ENCODE measurements at places on chromosomes 11 and 22.

DNA sequence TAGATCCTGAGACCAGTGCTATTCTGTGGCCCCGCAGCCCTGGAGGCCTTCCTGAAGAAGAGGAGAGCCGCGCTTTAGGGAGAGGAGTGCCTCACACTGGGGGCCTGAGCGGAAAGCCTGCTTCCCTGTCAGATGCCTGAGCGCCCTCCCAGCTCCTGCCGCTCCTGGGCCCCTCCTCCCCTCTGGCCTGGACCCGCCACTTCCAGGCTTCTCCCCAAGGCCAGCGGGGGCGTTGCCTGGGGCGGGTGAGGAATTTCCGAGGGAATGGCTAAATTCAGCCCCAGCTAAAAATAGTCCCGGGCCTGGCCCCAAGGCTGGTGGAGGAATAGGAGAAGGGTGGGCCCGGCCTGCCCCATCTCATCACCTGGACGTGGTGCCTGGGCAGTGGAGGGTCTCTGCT lies 15.4 kb downstream of the ARHGEF17 start:
- no peak for DNase-seq

DNA sequence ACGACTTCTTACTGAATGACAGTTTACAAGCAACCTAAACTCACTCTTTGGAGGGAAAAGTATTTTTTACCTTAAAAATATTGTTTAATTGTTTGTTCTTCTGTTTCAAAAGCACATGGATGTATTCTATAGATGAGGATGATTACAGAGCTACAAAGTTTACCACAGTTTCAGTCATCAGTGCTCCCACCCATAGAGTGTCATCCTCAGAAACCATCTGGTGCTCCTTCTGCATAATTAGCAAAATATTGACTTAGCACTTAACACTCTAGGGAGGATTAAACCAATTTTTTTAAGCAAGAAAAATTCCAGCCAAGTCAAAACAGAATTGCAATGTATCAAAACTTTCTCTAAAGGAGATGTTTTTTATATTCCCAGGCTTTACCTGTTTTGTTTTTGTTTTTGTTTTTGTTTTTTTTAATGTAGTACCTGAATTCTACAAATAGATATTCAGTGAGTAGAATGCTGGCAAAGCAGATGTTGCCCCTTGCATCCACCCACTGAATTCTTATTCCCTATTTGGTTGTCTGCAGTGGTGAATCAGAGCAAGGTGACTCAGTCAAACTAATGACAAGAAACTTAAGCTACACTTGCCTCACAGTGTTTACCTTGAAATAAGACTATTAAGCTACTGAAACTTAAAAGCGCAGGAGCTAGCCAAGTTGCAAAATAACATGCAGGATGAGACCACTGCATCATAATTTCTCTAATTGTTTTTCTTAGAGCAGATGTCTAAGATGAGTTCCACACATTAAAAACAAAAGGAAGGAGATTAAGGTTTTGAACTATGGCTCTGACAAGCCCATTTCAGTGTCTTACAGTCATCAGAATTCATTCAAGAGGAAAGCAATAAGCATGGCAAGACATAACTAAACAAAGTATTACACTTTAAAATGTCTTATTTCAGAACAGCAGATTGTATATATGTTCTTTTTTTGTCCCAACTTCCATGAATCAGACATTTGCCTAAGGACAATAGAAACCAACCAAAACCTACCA lies 155.1 kb upstream of the SOX6 start:
- no peak for DNase-seq

- no peak for DNase-seq
Observed at GRCh38 chr22:50144005-50144614, 26.4 kb upstream of the PANX2 start.

DNA sequence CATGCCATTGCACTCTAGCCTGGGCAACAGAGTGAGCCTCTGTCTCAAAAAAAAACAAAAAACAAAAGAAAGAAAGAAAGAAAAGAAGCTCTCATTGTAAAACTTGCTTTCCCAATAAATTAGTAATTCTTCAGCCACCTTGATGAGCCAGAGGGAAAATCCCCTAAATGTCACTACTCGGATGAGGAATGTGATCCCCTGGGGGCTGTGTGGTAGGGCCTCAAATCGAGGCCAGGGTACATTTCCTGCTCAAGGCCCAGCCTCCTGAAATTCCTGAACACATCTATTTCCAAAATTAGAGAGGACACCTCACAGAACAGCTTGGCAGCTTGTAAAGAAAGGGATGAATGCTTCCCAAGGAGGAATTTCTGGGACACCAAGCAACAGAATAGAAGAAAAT lies 147.1 kb upstream of the SESN3 start:
- no peak for DNase-seq

GRCh38 chr11:77609234-77609633 lies 19.5 kb downstream of the AQP11 start:
- DNase-seq = no peak

- no peak for DNase-seq
Observed at GRCh38 chr11:85742873-85743275, 56.9 kb upstream of the CCDC89 start.

DNA sequence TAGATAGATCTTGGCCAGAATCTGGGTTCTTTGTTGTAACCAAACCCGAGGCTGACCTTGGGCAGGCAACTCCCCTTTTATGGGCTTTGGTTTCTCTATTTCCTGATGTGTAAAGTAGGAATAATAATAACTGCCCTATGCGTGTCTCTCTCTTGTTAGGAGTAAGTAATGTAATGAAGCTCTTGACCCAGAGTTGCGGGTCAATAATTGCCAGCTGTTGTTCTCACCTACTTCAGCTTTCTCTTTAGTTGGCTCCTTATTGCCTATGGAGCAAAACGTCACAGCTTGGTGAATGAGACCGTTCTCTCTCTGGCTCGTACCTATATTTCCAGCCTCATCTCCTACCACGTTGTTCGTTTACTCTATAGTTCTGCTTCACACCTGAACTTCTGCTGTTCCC lies 56.6 kb upstream of the KIRREL3 start:
- no peak for DNase-seq

DNA sequence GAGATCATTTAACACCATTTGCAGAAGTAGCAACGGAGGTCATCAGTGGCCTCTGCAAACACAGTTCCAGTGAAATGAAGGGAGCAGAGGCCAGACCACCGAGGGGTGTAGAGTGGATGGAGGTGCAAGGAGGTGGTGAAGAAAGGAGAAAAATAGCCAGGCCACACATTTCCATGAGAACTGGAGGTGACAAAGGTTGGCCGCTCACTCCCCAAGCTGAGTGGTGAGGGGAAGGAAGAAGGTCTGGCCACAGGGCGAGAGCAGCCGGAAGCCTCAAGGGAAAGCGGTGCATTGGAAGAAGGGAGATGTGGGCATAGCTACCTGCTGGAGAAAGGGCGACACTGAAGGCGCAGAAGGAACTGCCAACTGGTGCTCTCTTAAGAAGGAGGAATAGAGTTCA lies 20.1 kb upstream of the TMPRSS4 start:
- DNase-seq = no peak

DNA sequence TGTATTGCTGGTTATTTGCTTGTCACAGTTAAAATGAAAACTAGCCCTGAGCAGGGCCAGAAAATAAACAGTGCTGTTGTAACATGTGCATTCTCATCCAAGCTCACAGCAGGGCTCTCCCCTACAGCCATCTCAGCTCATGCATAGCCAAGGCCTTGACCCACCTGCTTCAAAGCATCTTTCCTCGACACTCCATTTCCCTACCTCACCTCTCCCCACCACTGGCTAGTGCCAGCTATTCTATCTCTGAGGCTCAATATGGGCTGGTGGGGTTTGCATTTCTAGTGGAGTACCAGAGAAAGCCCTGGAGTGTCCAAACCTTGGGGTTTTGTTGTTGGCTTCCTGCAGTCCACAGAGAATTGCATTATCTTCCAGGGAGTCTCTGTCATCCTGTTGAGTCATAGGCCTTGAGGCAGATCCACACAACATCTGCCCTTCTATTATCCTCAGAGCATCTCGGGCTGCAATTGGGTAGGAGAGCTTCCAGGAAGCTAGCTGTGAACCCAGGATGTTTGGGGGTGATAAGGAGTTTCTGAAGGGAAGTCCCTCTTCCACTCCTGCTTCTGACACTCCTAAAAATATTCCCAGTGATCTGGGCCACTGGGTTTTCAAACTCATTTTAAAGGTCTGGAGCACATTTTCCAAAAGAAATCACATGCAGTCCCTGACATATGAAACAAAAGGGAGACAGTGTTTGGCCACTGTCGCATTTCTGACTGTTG lies 36.1 kb upstream of the AMOTL1 start:
- no peak for DNase-seq

- no peak for DNase-seq
Observed at GRCh38 chr11:134801570-134801969, 389.5 kb upstream of the B3GAT1 start.

DNA sequence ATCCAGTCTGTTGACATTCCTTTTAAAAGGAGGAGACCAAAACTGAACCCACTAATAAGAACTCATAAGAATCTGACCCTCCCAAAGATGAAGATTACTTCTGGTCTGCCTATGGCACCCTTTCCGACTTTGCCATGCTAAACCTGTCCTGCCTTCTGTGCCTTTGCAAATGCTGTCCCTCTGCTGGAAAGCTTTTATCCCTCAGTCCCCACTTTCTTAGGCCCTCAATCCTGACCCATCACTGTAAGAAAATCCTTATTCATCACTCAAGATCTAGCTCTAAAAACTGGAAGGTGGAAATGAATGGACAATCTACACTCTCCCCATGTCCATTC lies 10.4 kb downstream of the MPZL3 start:
- DNase-seq = no peak

GRCh38 chr22:25409240-25409639 lies 155.2 kb upstream of the GRK3 start:
- DNase-seq = no peak

- no peak for DNase-seq
Observed at GRCh38 chr11:62648967-62649364, 2.6 kb upstream of the GANAB start.

- DNase-seq = no peak
Observed at GRCh38 chr11:79428406-79428805, 12.4 kb downstream of the TENM4 start.

- DNase-seq = no peak
Observed at GRCh38 chr11:128532572-128533091, 54.7 kb downstream of the ETS1 start.

DNA sequence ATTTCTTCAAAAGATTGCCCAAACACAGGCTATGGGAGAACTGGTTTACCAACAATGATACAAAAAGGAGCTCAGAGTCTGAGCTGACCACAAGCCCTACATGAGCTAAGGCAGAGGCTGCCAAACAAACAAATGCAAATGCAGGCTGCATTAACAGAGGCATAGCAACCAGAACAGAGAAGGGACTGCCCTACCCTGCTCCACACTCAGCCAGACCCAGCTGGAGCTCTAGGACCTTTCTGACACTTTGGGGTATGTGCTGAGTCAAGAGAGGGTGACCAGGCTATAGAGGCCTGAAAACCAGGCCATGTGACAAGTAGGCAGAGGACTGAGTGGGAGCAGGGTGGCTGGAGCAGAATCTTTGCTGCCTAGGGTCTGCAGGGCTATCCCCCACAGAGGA lies 17.8 kb upstream of the P2RY2 start:
- no peak for DNase-seq

DNA sequence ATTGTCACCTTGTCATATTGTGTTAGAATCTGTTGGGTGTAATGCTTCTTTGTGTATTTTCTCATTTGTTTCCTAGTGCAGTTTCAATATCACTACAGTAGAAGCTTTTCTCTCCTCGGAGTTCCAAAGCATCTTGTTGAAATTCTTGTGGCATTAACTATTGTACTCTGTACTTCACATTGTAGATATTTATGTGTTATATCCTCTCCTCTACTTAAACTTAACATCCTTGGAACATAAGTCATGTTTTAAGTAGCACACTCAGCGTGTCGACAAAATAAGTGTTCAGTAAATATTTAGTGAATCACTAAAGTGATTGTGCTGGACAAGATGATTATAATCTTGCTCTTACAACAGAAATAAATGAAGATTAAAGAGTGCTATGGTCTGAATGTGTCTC lies 201.7 kb downstream of the ARHGAP42 start:
- DNase-seq = no peak

DNA sequence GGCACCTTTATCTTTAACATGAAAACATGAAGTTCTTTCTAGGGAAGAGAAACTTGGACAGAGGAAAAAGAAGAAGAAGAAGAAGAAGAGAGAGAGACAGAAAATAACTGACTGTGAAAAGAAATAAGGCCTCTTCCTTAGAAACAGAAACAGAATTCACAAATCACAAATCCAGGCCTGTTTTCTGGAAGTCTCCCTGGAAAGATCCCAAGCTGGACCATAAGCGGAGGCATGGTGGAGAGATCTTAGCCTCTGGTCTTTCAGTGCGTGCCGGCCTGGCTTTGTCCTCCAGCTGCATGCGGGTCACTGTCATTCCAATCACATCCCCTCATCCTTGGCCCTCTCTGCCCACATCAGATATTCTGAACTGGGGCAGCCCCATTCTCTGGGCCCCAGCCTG lies 6.9 kb downstream of the FXYD6 start:
- DNase-seq = no peak

- no peak for DNase-seq
Observed at GRCh38 chr11:643366-643765, 6.3 kb downstream of the DRD4 start.

DNA sequence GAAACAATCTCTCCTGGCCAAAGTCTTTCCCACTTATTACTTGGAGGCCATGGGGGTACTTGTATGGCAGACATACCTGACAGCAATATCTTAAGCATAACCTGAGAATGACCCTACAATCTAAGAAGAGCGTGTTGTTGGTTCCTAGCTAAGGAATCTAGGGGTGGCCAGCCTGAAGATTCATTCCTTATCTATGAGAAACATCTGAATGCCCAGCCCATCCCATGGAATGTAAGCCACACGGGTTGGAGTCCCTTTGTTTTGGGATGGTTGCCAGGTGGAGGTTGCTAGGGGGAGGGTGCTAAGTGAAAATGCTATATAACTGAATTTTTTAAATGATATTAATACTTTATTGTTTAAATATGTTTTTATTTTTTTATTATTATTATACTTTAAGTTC lies 725.0 kb downstream of the ETS1 start:
- no peak for DNase-seq

DNA sequence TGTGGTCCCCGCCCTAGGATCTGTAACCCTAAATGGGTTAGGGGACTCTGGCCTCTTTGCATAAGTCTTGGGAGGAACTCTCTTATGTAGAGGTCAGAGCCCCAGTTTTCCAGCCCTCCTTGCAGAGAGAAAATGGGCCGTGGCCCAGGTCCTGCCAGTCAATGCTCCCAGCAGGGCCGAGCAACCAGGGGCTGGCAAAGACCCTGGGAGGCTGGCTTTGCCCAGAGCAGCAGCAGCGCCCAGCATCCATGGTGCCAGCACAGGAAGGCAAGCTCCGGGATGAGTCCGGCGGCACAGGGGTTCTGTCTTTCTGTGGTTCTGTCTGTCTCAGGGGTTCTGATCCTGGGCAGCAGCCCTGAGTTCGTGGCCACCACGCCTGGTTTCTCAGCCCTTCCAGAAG lies 684.8 kb downstream of the BRD1 start:
- DNase-seq = no peak

DNA sequence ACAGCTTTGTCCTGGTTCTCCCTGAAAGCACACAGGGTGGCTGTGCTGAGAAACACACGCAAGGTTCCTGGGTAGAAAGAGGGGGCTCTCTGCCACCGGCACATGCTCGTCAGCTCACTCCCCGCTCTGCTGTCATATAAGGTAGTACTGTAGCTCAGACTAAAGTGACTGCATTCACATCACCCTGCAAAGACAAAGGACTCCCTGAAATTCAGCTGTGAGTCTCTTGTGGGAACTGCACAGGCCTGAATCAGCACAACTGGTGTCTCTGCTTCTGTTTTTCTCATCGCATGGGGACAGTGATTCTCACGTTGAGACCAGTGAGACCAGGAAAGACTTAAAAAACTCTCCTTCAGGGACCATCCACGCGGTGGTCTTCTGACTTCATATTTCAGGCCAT lies 124.1 kb upstream of the BID start:
- no peak for DNase-seq

GRCh38 chr11:721741-722345 lies 15.8 kb downstream of the EPS8L2 start:
- no peak for DNase-seq
